HL-60 (cell line): ENCODE measurements at places on chromosomes 2 and 18.

GRCh38 chr2:30608643-30609042 lies 161.6 kb downstream of the LCLAT1 start:
- DNase-seq = no peak

DNA sequence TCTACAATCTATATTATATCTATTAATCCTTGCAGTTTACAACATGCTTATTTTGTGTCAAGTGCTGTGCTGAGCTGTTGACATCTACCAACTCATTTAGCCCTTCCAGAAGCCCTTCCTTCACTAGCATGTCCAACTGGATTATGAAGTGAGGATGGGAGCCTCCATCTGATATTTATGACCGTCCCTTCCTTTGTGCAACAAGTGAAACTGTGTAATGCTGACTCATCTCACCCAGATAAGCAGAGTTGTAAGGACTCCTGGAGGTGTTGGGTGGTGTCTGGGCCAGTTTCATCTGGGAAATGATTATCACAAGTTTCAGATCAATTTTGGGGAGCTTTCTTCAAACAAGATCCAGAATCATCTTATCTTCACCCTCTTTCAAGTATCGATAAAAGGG lies 156.6 kb upstream of the ETAA1 start:
- no peak for DNase-seq

GRCh38 chr2:112183327-112184025 lies 45.3 kb downstream of the FBLN7 start:
- DNase-seq = no peak

DNA sequence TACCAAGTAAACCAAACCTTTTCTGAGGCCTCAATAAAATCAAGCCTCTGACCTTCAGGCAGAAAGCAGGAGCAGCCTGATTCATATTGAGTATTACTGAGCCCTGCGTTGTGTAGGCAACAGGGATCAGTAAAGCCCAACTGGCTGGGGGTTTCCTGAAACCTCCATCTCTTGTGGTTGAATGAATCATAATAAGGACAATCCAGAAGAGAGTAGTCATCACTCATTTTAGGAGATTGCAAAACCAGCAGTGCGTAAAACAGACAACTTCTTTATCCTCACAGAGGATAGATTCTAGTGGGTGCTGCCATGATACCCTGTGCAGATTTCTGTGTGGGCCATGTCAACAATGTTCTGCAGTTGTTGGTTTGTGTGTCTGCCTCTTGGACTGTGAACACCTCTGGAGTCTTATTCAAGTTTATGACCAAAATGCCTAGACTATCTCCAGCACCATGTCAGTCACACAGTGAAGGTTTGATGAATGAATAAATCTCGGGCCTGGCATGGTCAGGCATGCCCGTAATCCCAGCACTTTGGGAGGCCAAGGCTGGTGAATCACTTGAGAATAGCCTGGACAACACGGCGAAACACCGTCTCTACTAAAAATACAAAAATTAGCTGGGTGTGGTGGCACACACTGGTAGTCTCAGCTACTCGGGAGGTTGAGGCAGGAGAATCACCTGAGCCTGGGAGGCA lies 51.8 kb upstream of the RAB27B start:
- no peak for DNase-seq

GRCh38 chr2:193584522-193584938 lies 1389.8 kb upstream of the TMEFF2 start:
- DNase-seq = no peak

GRCh38 chr18:78518805-78519204 lies 460.8 kb upstream of the SALL3 start:
- no peak for DNase-seq

DNA sequence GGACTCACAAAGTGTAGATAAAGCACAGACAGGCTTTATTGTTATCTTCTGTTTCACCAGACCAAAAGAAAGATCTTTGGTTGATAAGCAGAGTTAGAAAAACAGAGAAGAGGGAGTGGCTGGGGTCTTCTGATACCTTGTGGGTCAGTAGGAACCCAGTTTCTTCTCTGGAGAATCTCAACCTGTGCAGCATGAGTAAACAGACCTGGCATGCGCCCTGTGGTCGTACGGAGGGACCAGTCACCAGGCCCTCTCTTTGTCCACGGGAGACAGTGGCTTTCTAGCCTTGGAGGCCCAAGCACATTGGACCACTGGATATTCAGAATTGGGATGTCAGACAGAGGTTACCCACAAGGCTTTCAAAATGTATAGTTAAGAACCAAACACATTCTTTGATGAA lies 418.9 kb upstream of the FANCL start:
- DNase-seq = no peak

DNA sequence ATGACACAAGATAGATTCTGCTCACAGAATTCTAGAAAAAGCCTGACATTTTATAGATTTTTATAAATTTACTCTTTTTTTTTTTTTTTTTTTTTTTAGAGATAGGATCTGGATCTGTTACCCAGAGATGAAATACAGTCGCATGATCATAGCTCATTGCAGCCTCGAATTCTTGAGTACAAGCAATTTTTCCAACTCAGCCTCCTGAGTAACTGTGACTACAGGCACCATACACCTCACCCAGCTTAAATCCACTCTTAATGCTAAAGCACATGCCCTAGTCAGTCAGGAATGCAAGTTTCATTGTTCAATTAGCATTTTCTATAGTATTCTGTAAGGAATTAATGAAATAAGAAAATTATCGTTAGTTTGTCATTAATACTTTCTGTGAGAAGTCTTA lies 32.1 kb upstream of the WDR75 start:
- DNase-seq = no peak

GRCh38 chr2:24164416-24164973 lies 10.4 kb upstream of the FAM228A start:
- DNase-seq = peak; percentile 17

GRCh38 chr2:173223871-173224270 lies 130.8 kb upstream of the CDCA7 start:
- no peak for DNase-seq

GRCh38 chr2:99940963-99941362 lies 201.4 kb downstream of the AFF3 start:
- no peak for DNase-seq

DNA sequence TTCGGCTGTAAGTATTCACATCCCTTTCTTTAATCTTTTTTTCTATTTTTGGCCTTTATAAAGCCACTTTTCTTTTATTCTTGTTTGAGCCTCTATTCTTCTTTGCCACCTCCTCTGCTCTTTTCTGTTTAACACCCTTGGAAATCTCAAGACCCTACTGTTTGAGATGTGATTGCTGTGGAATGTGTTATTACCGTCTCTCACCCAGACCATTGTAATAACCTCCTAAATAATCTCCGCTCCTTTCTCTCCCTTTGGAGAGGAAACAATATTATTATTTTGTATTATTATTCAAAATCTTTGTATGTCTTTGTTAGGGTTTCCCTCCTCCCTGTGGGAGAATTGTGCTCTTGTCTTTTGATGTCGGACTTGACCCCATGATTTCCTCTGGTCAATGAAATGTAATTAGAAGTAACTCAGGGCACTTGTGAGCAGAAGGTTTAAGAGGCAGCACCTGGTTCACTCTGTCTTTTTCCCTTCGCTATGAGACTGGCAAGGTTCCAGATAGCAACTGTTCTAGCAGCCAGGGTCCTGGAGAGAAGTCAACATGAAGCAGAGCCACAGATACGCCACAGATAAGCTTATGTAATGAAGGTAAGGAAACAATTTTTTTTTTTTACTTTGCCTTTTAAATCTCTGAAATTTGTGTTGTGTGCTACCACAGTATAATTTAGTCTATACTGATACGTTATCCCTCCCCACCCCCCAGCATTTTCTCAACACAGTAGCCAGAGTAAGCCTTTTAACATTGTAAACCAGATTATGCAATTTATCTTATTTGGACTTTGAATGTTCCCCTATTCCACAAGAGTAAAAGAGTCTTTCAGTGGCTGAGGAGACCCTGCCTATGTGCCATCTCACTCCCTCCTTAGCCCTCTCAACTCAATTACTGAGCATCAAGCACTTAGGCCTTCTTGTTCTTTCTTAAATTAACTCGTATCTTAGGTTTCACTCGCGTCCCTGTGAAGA lies 601.2 kb upstream of the ZNF804A start:
- no peak for DNase-seq

DNA sequence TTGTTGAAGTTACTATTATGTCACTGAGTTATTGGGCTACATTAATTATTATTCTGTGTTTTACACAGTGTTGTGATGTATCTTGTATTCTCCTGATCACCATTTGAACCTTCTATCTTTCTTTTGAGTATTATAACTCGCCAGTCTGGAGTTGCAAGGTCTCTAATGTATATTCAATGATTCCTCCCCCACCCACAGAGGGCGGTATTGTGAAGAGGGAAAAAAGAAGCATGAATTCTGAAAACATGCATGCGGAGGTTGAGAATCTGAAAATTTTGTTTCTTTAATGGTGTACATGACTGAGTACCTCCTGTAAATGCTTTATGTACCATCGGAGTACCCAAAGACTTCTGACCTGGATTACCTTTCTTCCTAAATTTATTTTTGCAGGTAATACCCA lies 266.6 kb downstream of the NR4A2 start:
- DNase-seq = peak; percentile 22

DNA sequence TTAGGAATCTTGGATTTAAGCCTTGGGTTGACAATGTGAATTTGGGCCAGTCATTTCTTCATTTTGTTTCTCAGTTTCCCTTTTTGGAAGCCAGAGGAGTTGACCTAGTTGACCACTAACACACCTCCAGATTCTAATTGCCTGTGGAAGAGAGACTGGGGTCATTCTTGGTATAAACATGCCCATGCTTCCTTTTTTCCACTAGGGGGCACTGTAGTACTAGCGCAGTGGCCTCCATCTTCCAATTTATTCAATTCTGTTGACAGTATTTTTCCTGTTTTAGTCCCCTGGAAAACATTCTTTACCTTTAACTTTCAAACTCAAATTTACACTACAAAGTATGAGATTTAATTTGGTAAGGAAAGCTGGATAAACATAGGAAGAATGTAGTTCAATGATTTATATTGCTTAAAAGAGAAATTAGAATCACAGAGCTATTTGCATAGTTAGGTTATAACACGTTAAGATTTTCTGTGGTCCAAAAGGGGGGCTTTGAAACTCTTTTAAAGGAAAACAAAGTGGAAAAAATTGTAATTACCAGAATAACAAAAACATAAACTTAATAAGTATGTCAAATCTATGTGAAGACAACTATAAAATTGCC lies 57.5 kb upstream of the AGPS start:
- peak; percentile 47 for DNase-seq

DNA sequence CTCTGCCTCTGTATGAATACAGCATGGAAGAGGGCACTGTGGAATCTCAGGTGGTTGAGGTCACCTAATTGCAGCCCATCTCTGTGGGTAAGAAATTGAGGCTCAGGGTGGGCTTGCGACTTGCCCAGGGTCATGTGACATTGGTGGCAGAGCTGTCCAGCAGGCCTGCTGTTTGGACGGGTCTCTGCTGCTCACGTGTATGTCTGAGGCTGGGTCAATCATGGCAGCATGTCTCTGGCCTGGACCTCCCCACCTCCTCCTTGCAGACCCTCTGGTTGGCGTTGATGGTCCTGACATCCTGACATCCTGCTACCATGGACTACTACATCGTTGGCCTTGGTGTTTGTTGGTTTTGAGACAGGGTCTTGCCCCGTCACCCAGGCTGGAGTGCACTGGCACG lies 64.3 kb upstream of the HPCAL1 start:
- DNase-seq = no peak

- no peak for DNase-seq
Observed at GRCh38 chr2:226622484-226622883, 177.1 kb downstream of the IRS1 start.

DNA sequence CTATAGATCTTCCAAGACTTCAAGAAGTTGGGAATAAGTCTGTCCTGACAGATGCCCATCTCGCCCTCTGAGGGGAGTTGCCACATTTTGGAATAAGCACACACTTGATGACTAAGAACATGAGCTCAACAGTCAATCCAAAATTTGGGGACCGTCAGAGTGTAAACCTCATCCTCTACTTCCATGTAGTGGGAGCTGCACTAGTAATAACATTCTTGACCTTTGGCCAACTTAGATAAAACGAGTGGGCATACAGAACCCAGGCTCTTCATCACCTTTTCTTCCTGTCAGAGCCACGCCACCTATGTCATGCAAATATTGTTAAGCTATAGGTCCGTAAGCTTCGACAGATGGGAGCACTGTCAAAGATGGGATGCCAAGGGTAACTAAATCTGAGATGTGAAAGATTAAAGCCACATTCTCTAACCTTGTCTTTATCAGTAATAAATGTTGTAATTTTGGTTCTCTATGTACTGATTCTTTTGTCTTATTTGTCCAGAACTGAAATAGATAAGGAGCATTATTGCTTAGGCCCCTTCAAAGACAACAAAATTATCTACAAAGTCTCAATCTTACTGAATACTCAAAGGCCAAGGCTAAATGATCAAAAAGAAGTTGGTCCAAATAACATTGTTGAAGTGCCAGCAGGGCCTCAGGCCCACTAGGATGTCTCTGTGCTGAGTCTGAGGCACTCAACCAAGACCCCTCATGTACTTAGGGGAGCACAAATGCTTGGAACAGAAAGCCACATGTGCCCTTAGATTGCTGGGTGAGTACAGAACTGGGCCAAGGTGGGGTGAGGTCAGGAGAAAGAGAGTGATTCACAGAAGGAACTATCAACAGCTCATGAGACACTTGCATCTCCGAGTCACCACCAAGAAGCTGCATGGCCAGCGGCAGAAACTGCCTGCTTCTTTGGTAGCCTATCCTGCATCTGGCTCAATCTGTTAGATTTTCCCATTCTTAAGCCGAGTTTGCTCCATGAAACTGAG lies 15.0 kb downstream of the CDH2 start:
- no peak for DNase-seq

DNA sequence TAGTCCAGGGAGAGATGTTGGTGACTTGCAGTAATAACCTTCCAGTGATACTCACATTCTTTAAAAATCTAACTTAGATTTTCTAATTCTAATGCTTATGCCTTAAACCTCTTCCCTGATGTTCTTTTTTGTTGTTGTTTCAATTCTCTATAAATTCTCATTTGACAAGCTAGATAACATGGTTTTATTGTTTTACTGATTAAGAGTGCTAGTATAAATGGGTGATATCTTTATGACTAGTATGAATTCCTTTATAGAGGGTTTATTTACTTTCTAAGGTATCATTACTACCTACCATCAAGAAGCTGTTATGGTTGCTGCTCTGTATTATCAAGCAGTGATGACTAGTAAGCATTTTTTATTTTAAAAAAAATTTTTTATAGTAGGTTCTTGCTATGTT lies 35.0 kb downstream of the ACVR2A start:
- DNase-seq = no peak

- DNase-seq = no peak
Observed at GRCh38 chr2:32617599-32618189, 10.2 kb upstream of the TTC27 start.

GRCh38 chr2:120833127-120833675 lies 97.5 kb downstream of the GLI2 start:
- DNase-seq = no peak

DNA sequence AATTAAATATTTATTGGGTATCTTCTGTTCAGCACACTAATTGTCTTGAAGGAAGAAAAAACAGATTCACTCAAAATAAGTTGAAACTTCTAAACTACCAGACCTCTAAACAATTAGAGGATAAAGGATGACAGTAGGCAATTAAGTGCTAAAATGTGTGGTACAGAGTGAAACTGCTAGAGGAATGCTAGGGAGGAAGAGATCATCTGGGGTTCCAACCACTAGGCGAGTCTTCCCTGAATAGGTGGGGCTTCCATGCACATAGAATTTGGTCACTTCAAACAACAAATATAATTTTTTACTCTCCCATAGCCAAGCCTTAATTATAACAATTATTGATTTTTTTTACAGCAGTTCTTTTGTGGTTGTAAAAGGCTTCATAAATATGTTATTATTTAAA lies 559.0 kb upstream of the ZEB2 start:
- no peak for DNase-seq

GRCh38 chr2:69554981-69555380 lies 88.6 kb downstream of the AAK1 start:
- no peak for DNase-seq
